ENCODE measurements at places on chromosomes 7 and 10.
A peak's percentile ranks its signal among the peaks of the same experiment; 100 is the strongest.

- peak; percentile 45 for ATAC-seq
Measured at GRCh38 chr7:85774986-85775385, 588.1 kb upstream of the SEMA3D start.

GRCh38 chr10:60797200-60797599, 18.9 kb downstream of the CDK1 start:
- no peak for ATAC-seq

DNA sequence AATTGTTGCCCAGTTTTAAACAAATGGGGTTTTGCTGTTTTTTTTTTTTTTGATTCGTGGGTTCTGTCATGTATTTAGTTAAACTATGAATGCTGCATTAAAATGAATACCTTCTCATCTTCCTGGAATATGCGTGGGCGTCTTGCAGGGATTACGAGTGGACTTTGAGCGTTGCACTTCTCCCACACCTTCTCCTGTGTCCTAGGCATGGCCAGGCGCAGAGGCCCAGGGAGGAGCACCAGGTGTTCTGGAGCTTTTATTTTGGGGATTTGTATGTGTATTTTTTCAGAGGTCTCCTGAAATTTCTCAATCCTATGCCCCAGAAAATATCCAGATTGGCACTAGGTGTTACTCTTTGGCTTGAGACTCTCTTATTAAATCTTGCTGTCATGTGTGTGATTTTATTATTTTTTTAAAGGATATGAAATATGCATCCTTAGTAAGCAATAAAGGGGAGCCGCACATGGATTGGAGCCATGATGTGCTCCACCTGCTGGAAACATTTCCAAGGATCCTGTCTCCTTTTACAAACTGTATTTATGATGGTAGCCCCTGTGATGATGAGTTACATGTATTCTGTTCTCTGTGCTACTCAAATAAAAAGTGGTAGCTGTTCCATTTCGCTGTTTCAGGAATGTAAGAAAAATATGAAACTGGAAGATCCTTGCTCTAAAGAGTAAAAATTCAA, 482.2 kb upstream of the KLF6 start:
- ATAC-seq = no peak

DNA sequence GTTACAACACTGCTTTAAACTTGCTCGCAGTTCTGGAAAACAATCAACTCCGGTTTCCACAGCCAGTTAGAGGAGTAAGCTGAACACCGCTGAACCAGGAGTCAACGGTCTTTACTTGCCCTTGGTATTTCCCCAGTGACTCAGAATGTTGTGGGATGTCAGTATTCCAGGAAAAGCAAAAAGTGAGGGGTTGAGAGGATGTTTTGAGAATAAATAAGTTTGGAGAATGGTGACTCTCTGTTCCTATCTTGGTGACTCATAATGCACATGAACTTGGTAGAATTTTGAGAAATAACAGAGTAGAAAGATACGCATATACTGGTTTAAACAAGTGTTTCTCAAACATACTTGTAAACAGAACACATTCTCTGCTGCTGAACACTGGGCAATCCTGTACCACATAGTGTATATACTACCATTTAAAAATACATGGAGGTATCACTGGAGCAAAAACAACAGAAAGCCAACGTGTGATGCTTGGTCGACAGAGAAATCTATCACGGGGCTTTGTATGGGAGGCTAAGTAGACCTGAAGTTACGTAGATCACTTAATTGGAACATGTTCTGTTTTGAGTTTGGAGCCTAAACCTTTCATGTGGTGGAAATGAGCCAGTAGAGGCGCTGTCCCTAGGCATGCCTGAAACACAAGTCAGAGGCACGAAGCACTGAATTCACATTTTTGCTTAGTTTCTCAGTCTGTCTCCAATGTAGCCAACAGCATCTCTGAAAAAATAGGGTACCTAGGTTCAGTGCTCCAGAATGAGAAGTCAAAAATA, 534.3 kb downstream of the PARD3 start:
- ATAC-seq = peak; percentile 93

DNA sequence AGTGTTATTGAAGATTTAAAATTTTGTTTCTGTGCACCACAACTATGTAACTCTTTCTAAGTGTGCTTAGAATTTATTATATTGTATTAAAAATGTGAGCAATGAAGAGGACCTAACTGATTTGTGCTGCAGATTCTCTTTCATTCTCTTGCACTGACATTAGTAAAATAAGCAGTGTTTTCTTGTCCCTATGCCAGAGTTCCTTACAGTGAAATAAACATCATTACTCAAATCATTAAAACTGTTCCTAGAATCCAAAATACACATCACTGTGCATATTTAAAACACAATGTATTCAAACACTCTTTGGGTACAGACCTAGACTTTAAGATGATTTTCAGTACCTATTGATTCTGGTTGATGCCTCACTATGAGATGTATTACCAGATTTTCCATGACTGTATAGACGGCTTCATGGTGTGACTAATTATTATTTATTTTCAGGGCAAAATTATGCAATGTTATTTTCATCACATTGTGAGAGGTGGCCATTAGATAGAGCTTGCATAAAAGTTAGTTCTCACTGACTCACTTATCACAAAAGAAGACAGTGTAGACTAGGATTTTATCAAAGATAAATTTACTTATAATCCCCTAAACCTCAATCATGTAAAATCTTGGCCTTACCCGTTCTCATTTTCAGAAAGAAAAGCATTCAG, 93.4 kb downstream of the PTPRZ1 start:
- no peak for ATAC-seq

- ATAC-seq = peak; percentile 65
Measured at GRCh38 chr7:25093268-25093826, 31.7 kb downstream of the CYCS start.

DNA sequence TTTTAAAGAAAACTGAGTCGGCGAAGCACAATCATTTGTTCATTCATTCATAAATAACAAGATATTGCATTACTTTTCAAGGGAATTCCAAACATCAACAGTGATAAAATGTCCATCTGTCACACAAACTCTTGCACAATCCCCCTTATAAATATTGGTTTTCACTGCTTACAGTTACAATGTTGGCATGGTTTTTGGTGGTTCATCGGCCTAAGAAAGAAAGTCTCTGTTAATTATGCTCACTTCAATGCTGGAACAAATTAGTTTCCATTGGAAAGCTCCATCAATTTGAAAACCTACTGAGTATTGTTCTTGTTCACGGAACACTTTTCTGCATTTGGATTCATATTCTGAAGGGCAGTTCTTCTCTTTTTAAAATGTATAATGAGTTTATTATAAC, 188.5 kb downstream of the JAZF1 start:
- no peak for ATAC-seq

DNA sequence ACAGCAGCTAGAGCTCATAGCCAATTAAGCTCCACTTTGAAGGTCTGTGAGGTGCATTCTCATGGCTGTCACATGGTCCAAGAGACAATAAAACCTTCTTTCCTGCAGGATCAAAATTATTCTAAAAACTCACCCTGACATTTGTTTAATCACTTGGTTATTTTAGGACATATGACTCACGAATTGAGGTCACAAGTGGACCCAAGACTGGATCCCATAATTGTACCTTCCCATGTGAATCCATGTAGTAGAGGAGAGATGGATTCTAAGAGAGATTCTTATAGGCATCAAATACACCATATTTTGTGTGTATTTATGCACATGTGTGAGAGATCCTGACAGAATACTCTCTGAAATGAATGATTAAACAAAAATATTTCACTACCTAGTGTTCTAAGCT, 18.1 kb downstream of the POLR1F start:
- no peak for ATAC-seq

DNA sequence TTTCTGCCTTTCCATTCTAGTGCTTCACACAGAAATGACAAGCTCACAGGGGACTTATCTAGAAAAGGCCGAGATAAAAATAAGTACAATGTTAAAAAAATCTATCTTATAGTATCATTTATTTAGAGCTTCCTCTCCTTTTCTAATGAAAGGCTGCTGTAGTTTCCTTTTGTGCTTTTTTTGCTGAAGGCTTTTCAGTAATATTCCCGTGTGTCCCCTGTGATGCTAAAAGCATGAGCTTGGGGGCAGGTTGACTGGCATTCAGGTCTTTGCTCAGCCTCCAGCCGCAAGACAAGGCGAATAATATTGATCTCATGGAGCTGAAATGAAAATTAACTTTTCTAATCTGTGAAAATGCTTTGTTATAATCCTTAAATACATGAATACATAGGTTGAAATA, 143.0 kb downstream of the ST7 start:
- ATAC-seq = no peak

- no peak for ATAC-seq
Measured at GRCh38 chr7:46658281-46658680, 737.2 kb upstream of the IGFBP3 start.

DNA sequence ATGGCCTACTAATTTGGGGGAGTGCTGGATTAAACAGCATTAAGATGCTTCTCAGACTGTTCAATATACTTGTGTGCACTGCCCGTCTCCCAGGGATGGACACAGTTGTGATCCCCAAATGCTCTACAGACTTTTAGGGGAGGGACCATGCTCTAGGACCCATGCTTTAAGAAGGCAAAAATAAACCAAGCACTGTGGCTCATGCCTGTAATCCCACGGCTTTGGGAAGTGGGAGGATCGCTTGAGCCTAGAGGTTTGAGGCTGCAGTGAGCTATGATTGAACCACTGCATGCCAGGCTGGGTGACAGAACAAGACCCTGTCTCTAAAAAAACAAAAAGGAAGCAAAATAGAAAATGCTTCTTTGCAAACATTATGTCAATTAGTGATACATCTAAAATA, 102.6 kb downstream of the VOPP1 start:
- ATAC-seq = no peak

All from gastroesophageal sphincter (tissue), 4 donors.